NCI-H460 (cell line): ENCODE measurements at places on chromosomes 3 and 15. TPM values are rescaled to one million over a fixed set of nuclear protein-coding genes. Genes with fewer than 3 reads are reported as not detected.

DNA sequence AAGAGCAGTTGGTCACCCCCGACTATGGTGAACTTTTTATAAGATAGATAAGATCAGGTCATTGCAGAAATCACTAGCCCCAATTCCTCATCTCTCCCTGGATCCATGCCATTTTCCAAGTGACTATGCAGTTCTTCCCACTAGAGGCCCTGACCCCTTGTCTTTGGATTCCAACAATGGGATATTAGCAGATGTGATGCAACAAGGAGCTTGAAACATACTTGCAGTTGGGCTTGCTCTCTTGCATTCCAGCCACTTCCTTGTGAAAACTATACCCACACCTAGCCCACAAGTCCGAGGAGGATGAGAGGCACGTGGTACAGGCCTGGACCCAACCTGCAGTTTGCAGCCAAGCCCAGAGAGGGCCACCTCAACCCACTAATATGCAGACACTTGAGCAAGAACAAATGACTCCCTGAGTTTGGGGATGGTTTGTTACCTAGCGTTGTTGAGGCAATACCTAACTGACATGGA, 60.6 kb downstream of the SUCLG2 start:
- DNase-seq, result no peak

DNA sequence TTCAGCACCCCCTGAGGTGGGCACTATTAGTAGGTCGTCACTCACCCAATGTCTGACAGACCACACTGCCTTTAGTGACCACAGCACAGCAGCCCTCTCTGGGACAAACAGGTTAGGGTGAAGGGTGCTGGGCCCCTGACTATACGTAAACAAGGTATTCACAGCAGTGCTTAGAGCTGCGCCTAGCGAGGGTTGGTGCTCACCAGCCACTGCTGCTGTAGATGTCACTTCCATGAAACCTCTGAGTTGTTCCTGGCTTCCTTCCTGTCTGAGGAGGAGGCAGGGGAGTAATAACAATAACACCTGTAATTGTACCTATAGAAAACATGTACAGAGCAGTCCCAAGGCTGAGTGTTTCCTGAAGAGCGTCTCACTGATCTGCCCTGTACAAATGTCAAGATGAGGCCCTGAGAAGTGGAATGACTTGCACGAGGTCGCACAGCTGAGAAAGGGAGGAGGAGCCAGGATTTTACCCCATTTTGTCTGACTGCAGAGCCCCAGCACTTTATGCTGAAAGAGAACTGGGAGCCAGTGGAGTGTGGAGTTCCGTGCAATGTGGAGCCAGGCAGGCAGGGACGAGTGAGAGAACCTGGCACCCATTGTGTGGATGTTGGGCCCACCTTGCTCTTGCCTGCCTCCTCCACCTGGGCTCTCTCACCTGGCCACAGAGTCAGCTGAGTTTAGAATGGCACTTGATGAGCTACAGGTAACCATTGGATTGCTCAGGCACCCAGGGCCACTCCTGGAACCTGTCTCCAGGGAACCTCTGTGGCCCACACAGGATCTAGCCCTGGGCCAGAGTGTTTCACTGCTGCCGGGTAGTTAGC, 93.8 kb downstream of the DNAJB8 start:
- DNase-seq, result no peak

Gene SERPINI1
- total RNA-seq, result 1.1 and 1.5 TPM in 2 replicates

GRCh38 chr15:81666839-81667238, 292.8 kb upstream of the TMC3 start:
- DNase-seq, result no peak

GRCh38 chr3:192516820-192517219, 210.5 kb downstream of the FGF12 start:
- no peak for DNase-seq

- DNase-seq, result no peak
Observed at GRCh38 chr3:119294696-119295671, 801 bp downstream of the ARHGAP31 start.

DNA sequence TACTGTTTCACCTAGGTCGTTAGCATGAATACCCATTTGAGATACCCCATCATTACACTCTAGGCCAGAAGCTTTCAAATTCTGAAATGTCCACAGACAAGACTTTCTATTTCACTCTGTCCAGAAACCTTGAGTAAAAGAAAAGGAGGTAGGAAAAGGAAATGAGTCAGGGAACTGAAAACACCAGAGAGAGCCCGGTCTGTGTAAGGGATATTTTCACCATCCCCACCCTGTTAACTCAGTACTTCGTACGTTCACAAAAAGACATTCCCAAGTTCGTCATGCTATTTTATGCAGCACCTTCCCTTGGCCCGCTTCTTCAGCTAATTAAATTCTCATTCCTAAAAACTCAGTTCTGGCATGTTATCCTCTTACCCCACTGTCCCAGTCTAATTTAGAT, 89.4 kb upstream of the SOX2 start:
- DNase-seq, result no peak

- DNase-seq, result no peak
Observed at GRCh38 chr3:50260942-50261441, 8.0 kb upstream of the SEMA3B start.

DNA sequence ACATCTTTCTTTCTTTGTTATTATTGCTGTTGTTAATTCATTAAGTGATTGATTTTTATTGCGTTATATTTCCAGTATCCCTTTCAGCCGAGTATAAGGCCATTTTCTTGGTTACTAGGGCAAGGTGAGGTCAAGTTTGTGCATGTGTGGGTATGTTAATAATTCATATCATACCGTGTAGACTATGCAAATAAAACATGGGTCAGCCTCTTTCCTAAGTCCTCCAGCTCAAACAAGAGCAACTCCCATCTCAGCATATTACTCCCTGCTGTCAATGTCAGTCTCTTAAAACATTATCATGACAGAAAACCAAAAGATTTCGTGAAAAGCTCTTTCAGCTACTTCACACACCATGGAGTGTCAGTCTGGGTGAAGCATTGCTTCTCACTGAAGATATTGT, 103.9 kb upstream of the ST8SIA2 start:
- no peak for DNase-seq

DNA sequence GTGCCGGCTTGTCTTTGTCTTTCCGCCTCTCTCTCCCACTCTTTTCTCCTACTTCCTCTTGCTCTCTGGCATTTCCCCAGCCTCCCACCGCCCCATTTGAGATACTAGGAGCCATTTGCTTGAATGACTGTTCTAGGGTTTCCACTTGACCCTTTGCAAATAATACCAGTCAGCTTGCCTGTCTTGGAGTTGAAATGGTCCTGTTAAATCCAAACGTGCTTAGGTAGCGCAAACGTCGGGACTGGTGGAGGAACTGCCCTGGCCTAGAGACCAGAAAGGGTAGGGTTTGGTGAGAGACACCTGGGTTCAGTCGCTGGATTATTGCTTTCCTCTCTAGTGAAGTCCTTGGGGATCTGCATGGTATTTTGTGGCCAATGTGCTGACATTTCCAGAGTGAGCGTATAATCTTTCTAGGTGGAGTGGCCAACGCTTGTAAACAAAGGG, 10.6 kb downstream of the ZIC1 start:
- no peak for DNase-seq

Gene RBPMS2
- total RNA-seq, result 0.54 and 1.2 TPM in 2 replicates

Gene LYSMD4
- total RNA-seq, result 4.5 and 6.0 TPM in 2 replicates

Gene CHRNA5
- total RNA-seq, result 20.1 and 21.0 TPM in 2 replicates

Gene SMAD6
- 4.0 and 4.8 TPM in 2 replicates for total RNA-seq

DNA sequence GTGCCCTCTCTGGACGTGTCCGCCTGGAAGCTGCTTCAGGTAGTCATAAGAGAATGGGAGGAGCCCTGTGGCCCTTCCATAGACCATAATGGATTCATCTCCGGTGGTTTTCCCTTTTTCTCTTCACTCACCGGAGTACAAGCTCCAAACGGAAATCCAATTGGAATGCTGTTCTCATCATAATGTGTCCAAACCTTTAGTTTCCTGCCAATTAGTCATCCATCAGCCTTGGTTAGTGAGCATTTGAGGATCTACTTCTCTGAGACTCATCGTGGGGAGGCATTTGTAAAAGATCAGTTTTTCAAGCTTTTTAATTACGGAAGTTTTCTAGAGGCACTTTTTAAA, 34.9 kb downstream of the ABHD2 start:
- DNase-seq, result no peak

DNA sequence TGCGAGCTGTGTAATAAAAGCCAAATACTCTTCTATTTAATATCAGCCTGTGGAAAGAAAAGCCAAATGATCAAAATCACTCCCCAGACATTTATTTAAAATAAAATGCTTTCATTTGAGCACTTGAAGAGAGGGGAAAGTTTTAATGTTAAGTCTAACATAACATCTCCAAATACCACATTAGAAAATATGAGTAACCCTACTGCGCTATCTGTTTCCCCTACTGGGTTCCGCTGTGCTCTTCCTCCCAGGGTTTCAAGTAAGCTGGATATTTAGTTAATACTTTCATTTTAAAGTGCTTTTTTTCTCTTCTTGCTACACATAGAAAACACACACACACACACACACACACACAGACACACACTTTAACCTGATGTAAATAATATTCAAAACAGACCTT, 6.7 kb upstream of the VGLL4 start:
- no peak for DNase-seq

Gene RFC4
- total RNA-seq, result 50.3 and 65.4 TPM in 2 replicates

DNA sequence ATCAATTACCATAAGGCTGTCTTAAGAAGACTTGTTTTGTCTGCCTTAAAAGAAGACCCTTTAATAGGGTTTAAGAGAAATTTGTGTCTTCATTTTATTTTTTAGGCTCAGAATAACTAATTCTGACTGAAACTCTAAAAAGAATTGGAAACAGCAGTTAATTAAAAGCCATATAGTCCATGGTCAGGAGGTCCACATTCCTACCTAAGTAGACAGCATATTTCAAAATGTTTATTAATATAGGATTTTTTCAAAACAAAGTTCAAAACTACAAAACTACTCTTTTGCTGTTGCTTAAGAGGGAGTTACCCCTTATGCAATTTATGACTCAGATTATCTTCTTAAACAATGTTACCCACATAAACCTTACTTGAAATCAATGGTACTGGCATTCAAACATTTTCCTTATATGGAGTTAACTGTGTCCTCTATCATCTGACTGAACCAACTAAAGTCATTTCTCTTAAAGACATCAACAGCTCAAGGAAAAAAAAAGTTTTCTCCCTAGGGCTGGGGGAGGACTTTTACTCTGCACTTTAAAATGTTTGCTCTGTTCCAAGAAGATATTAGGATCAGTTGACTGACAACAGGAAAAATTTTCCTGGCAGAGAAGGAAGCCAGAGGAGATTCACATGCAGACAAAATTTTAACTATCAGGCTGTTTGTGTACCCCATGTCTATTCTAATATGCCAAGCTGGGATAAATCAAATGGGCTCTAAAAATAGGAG, 56.8 kb upstream of the NANOGP8 start:
- no peak for DNase-seq

Gene FAM81A
- total RNA-seq, result 0.92 and 2.1 TPM in 2 replicates

DNA sequence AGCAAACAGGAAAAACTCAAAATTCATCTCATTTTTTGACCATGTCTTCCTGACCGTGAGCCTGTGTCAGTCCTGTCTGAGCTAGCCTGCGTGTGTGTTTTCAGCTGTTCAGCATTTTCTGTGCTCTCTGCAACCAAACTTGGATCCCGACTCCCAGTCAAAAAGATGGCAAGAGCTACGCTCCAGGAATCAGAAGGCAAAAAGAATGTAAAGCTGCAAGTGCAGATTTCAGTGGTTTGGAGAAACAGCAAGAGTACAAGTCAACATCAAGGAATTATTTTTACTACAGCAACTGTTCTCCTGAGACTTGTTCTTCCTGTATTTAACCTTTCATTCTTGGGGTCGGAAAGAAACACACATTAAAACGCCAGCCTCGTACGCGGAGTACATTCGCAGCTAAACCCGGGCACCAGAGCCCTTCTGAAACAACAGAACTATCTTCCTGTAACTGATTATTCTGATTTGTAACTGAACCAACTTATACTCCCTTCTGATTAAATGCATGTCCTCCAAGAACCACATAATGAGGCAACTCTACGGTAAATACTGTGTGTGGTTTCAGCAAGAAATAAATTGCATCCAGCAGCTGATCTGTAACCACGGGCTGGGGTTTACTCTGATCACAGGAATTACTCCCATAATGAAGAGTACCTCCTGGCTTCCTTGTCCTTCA, 107.4 kb downstream of the LRIG1 start:
- no peak for DNase-seq

DNA sequence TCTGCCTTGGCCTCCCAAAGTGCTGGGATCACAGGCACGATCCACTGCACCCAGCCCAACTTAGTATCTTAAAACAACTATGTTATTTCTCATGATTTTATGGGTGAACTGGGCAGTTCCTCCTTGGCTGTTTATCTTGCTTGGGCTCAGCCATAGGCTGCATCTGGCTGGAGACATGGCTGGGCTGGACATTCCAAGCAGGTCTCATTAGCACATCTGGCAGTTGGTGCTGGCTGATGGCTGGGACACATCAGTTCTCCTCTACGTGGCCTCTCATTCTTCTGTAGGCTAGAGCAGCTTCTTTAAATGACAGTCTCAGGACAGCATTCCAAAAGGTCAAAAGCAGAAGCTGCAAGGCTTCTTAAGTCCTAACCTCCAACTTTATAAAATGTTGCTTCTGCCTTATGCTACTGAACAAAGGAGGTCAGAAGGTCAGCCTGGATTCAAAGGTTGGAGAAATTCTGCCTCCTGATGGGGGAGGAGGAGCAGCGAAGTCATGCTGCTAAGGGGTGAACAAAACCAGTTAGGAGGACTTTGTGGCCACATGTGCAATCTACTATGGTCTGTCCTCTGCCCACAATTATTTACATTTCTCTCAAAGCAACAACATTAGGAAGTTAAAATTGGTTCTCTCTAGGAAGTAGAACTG, 144.0 kb downstream of the AQP9 start:
- DNase-seq, result no peak

DNA sequence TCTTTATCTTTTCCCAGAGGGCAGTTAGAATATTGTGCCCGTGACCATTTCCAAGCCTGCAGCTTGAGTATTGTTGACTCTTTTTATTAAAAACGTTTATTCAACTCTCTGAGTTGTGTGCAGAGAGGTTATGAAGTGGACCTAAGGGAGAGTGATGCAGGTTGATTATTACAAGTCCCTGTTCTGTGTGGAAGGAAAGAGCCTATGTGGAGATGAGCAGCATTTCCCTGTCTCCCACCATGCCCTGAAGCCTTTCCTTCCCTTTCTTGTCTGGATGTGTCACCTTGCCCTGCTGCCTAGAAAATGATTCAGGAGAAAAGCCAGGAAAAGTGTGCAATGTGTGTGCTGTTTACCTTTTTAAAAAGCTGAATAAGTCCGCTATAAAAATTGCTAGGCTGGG, 19.4 kb downstream of the ZPLD1 start:
- DNase-seq, result no peak

DNA sequence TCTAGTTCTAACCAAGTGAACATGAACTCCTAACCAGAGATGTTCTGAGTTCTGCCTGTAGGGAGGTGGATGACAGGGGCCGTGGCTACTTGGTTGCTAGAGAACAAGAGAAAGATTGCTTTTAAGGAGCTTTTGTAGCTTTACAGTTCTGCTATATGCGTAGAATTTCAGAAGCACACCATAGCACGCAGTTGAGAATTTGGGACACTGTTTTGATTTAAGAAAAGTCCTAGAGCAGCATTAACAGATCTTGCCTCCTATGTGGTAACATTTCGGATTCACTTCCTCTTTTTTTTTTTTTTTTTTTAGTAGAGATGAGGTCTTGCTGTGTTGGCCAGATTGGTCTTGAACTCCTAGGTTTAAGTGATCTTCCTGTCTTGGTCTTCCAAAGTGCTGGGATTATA, 181.7 kb downstream of the TCF12 start:
- DNase-seq, result no peak
